ENCODE measurements at places on chromosomes 1 and 21. TPM values are rescaled to one million over a fixed set of nuclear protein-coding genes. Genes with fewer than 3 reads are reported as not detected.
A peak's percentile ranks its signal among the peaks of the same experiment; 100 is the strongest.

DNA sequence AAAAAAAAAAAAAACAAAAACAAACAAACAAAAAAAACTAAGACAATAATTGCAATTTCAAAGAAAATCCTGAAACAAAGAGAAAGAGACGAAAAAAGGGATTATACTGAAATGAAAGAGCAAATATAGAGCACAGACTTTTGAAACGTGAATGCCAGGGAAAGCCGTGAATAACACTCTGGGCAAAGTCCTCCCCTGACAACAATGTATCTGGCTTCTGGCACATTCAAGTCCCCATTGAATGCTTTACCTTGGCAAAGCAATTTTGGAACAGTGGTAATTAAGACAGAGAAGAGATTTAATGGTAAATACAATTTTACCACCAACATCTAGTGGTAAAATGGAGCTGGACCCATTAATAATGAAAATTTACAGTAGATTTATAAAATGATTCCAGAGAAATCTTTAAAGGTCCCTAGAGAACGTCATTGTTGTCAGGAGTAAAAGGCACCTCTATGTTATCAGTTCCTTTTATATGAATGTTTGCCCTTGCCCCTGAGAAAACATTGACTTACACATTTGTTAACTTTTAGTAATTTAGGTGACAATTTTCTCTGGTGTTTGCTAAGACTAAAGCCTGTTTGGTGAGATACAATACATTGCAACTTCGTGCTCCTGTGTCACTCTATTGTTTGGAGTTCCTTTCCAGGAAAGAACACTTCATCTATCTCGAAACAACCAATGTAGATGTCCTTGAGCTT lies 89.7 kb downstream of the GREM2 start:
- no peaks in the 10 kb centered on the region for H3K36me3 ChIP-seq
- no peak for DNase-seq
- no peak overlapping the region for H3K4me3 ChIP-seq
- no peaks in the 10 kb centered on the region for H3K4me1 ChIP-seq
- H3K27ac ChIP-seq: no peak overlapping the region

- H3K4me1 ChIP-seq: no peaks in the 10 kb centered on the region
- DNase-seq: no peak
- H3K4me3 ChIP-seq: no peak overlapping the region
- peaks cover 33% of the 10 kb centered on the region for H3K36me3 ChIP-seq
- H3K27ac ChIP-seq: no peak overlapping the region
Measured at GRCh38 chr1:111463029-111463683, 10.6 kb upstream of the C1orf162 start.

Gene AKR1A1
- 147 TPM for total RNA-seq

- H3K36me3 ChIP-seq: no peaks in the 10 kb centered on the region
- peaks cover 2% of the 10 kb centered on the region for H3K4me1 ChIP-seq
- H3K4me3 ChIP-seq: no peak overlapping the region
- H3K27ac ChIP-seq: no peak overlapping the region
- DNase-seq: no peak
Measured at GRCh38 chr1:109641861-109642260, 14.0 kb upstream of the GSTM4 start.

DNA sequence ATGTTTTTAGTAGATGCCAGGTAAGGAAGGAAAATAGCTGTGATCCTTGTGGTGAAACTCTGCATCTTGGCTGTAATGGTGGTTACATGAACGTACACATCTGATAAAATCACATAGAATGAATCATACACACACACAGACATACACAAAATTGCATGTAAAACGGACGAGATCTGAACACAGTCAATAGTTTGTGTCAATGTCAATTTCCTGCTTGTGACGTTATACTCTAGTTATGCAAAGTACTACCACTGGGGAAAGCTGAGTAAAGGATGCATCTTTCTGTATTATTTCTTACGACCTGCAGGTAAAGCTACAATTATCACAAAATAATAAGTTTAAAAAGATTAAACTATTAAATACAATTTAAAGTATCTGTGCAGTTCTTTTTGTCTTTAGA lies 493.7 kb upstream of the ZP4 start:
- no peaks in the 10 kb centered on the region for H3K4me1 ChIP-seq
- no peak overlapping the region for H3K27ac ChIP-seq
- no peaks in the 10 kb centered on the region for H3K27me3 ChIP-seq
- no peaks in the 10 kb centered on the region for H3K36me3 ChIP-seq

DNA sequence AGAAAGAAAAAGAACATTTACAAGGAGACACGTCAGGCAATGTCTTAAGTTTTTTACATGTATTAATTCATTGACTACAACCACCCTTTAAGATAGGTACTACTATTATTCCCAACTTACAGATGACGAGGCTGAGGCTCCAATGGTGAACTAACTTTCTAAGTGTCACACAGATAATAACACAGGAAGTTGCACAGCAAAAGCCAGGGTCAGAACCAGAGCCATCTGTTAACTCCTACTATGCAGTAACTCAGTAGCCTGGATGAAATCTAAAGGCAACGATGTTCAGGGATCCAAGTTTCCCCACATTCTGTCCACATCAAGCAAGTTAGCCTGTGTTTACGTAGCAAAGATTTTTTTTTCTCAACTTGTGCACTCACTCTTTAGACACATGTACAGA lies 371.7 kb downstream of the PTPRC start:
- no peak for DNase-seq
- H3K27me3 ChIP-seq: no peaks in the 10 kb centered on the region
- peak overlapping the region; percentile 17 for H3K4me3 ChIP-seq
- no peaks in the 10 kb centered on the region for H3K36me3 ChIP-seq
- peaks cover 29% of the 10 kb centered on the region for H3K4me1 ChIP-seq

- no peak overlapping the region for H3K27ac ChIP-seq
- DNase-seq: no peak
- H3K4me1 ChIP-seq: no peaks in the 10 kb centered on the region
- no peak overlapping the region for H3K4me3 ChIP-seq
- H3K27me3 ChIP-seq: no peaks in the 10 kb centered on the region
- H3K36me3 ChIP-seq: no peaks in the 10 kb centered on the region
Measured at GRCh38 chr1:36583980-36584782, 101.5 kb upstream of the CSF3R start.

GRCh38 chr1:242754125-242754524 lies 229.6 kb upstream of the PLD5 start:
- no peaks in the 10 kb centered on the region for H3K36me3 ChIP-seq
- no peaks in the 10 kb centered on the region for H3K4me1 ChIP-seq
- no peaks in the 10 kb centered on the region for H3K27me3 ChIP-seq
- DNase-seq: no peak
- H3K4me3 ChIP-seq: no peak overlapping the region

Gene PLEKHN1
- 0.14 TPM for total RNA-seq

- no peak for DNase-seq
- no peaks in the 10 kb centered on the region for H3K4me1 ChIP-seq
- H3K4me3 ChIP-seq: no peak overlapping the region
- no peaks in the 10 kb centered on the region for H3K36me3 ChIP-seq
- H3K27me3 ChIP-seq: no peaks in the 10 kb centered on the region
- H3K27ac ChIP-seq: no peak overlapping the region
Measured at GRCh38 chr1:63012339-63012738, 228.4 kb downstream of the ATG4C start.

DNA sequence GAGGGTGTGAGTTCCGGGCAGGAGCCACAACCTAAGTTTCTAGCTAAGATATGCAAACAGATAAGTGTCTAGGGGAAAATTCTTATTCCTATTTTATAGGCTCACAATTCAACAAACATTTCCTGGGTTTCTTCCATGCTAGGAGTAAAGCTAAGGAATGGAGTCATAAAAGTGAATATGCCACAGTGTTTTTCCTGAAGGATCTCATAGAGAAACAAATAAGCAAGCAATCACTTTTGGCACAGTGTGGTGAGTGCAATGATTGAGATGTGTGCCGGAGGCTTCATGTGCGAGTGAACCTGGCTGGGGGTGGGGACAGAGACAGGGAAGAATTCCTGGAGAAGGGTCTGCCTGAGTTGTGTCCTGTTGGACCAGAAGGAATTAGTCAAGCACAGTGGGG lies 147.4 kb downstream of the TENT5C start:
- no peaks in the 10 kb centered on the region for H3K36me3 ChIP-seq
- H3K4me3 ChIP-seq: no peak overlapping the region
- no peaks in the 10 kb centered on the region for H3K4me1 ChIP-seq
- no peak overlapping the region for H3K27ac ChIP-seq
- H3K27me3 ChIP-seq: no peaks in the 10 kb centered on the region

GRCh38 chr1:92695104-92695503 lies 89.8 kb downstream of the EVI5 start:
- H3K36me3 ChIP-seq: no peaks in the 10 kb centered on the region
- H3K27me3 ChIP-seq: no peaks in the 10 kb centered on the region
- no peak overlapping the region for H3K27ac ChIP-seq
- DNase-seq: no peak

All from thymus (tissue), 14 donors.